ENCODE measurements at places on chromosomes 1 and 21. TPM values are rescaled to one million over a fixed set of nuclear protein-coding genes. Genes with fewer than 3 reads are reported as not detected.

Gene TNN
- total RNA-seq, result 0.08 TPM

Gene CFHR5
- total RNA-seq, result not detected

Gene F13B
- not detected for total RNA-seq

GRCh38 chr1:155192346-155193274, 15.1 kb downstream of the THBS3 start:
- no peak for DNase-seq

DNA sequence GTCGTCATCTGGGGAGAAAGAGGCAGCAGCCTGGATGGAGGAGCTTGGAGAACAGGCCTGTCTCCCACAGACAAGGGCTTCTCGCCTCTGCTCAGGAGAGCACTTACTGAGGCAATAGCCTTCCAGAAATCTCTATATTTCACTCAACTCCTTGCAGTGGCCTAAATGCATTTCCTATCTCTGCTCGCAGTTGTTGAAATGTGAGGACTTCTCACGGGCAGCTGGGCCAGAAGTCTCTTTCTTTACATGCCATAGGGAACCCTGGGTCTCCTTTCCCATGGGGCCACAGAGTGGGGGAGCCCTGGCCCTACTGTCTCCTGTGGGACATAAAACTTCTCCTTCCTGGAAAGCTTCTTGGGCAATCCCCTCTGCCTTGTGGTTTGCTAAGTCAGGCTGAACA, 43.5 kb upstream of the KIF21B start:
- no peak for DNase-seq

DNA sequence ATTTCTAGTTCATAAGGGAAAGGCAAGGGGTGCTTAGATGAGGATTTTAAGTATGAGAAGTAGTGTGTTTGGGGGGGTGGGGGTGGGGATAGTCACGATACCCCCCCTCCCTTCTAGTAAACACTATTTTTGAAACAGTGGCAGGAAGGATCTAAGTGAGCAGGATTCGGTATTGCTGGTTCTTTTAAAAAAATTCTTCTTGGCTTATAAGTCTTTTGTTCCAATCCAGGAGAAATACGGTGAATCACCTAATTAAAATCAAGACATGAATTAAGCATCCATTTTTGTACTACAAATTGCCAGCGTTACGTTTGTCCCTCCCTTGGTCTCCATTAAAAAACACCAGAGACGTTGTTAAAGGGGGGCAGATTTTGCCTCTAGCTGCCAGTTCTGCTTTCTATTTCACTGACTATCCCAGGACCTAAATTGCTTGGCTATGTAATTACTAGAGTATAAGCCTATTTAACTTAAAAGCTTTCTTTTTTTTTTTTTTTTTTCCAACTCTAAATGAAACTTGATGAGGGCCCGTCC, 911 bp downstream of the LMO4 start:
- no peak for DNase-seq

DNA sequence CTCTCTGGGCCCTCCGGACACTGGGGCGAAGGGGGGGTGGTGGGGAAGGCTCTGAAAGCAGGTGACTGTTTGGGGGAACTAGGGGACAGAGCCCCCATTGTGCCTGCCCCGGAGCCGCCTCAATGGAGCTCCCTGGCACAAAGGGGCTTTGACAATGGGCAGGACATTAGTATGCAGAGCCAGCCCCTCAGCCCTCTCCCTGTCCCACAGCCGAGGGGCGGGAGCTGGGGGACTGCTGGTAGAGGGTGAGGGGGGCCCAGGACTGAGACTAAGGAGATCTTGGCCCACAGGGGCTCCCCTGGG, 7.8 kb downstream of the KCNJ10 start:
- DNase-seq, result no peak

DNA sequence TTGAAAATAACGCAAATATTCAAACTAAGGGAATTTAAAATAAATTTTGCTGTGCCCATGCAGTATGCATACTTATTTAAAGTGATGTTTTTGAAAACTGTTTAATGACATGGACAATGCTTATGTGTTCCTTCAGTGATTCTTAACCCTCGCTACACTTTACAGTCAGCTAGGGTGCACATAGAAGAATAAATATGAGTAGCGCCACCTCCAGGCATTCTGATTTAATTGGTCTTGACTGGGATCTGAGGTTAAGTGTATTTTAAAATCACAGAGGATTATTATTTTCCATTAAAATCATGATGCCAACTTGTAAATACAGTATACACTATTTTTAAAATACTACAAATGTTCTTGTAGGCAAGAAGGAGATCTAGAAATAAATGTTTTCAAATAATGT, 373.5 kb upstream of the ADGRL4 start:
- DNase-seq, result no peak

DNA sequence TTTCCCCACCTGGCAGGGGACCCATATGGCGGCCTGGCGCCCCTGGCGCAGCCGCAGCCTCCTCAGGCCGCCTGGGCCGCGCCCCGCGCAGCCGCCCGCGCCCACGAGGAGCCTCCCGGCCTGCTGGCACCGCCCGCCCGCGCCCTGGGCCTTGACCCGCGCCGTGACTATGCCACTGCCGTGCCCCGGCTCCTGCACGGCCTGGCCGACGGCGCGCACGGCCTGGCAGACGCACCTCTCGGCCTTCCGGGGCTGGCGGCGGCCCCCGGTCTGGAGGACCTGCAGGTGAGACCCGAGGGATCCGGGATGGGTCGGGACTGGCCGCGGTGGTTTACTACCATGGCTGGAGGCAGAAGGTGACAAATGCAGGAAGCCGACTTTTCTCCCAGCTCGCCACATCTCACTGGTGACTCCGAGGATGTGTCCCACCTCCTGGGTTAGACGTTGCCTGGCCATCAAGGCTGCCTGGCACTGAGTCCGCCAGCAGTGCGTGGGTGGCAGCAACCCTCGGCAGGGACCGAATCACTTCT, 1.1 kb downstream of the TFAP2E start:
- no peak for DNase-seq

DNA sequence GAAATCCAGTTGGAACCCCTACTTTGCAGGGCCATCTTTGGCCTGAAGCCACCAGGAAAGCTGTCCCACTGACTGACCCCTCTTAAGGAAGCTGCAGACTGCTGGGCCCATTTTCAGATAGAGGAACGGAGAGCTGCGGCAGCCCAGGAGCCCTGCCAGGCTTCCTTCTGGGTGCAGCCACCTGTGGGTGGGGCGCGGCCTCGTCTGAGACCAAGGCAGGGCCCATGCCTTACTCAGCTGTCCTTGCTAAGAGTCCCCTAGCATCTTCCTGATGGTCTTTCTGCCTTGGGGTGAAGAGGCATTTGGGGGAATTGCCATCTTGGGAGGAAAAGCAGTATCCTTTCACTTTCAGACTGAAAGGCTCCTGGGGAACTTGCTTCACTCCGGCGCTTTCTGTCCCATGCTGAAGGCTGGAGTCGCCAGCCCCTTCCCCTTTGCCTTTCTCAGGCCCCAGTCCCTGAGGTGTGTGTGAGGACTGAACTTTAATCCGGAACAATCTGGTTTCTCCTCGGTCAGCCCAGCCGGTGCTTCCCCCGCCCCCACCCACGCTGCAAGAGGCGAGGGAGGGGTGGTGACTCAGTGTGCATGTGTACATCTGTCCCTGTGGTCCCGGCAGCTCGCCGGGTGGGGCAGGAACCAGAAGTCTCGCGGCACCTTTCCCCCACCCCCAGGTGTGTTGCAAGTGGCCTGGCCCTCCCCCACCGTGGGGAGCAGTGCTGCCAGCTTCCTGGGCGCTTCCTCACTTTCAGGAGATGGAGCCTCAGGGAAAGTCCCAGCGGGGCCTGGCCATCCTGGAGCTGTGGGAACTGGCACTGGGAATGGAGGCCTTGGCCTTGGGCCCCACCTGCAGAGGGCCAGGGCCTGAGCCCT, 5.1 kb downstream of the ZC3H12A start:
- no peak for DNase-seq

DNA sequence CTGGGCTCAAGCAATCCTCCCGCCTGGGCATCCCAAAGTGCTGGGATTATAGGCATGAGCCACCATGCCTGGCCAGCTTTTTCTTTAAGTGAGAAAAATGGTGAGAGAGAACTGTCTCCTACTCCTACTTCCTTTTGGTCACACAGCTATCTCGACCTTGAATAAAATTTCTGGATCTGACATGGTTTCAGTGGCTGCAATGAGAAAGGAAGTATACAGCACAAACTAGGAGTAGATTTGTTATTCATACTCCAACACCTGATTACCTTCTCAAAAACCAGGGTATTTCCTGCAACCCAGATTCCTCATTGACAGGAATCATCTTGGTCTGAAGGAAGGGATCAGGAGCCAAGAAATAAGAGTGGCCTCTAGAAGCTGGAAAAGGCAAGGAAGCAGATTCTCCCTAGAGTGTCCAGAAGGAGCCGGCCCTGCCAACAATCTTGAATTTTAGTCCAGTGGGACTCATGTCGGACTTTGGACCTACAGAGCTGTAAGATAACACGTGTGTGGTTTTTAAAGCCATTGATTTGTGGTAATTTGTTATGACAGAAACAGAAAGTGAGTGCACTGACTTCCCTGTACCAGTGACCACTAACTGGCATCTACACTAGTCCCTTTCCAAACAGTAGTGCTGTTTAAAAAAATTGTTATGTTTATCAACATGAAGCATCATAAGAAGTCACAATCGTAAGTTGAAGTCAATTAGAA, 516.6 kb downstream of the SMYD3 start:
- DNase-seq, result no peak

- no peak for DNase-seq
Observed at GRCh38 chr1:23592209-23592892, 33.0 kb upstream of the ID3 start.

- DNase-seq, result no peak
Observed at GRCh38 chr1:19424651-19425570, 60.4 kb downstream of the CAPZB start.

GRCh38 chr1:33096363-33097005, 15.5 kb downstream of the AZIN2 start:
- DNase-seq, result no peak

- DNase-seq, result no peak
Observed at GRCh38 chr1:205293350-205294074, 28.0 kb downstream of the NUAK2 start.

GRCh38 chr21:23955135-23955843, 1652.0 kb downstream of the MRPL39 start:
- no peak for DNase-seq

DNA sequence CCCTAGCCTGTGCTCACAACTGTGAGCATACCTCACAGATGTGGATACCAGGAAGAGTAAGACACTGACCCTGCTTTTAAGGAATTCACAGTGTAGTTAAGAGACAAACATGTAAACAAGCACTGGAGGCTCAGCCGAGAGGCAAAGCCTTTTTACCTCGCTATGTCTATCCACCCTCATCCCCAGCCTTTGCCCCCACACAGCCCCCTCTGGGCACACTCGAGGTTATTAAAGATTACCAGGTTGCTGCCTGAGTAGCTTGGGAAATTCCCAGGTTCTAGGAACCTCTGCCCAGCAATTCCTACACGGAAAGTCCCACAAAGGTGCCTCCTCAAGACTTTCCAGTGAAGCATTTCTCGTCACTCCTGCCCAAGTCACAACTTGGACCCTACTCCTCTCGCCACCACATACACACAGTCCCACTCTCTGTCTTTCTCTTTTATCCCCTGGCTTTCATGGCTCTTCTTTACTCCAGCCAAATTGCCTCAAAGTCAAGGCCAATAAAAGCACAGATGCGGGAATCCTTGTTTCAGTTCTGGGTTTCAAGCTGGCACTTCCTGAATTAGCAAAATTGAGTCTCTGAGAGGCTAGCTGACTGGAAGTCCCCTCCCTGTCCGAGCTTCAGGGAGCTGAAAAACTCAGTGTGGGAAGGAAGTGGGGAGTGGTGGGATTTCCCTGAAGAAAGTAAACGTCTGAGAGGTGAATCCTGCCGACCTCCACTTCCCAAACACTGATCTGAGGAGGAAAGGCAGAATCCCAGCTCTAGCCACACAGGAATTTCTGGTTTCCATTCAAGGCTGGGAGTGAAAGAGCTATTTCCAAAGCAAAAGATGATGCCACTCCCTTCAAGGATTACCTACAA, 7.6 kb downstream of the DENND2D start:
- DNase-seq, result no peak

GRCh38 chr1:17053086-17053684, 647 bp downstream of the SDHB start:
- DNase-seq, result no peak

GRCh38 chr1:234584926-234585325, 25.1 kb downstream of the IRF2BP2 start:
- peak; percentile 72 for DNase-seq

- no peak for DNase-seq
Observed at GRCh38 chr1:243942196-243943150, 92.4 kb upstream of the AKT3 start.

- DNase-seq, result no peak
Observed at GRCh38 chr1:39858315-39858714, 25.0 kb downstream of the TRIT1 start.

DNA sequence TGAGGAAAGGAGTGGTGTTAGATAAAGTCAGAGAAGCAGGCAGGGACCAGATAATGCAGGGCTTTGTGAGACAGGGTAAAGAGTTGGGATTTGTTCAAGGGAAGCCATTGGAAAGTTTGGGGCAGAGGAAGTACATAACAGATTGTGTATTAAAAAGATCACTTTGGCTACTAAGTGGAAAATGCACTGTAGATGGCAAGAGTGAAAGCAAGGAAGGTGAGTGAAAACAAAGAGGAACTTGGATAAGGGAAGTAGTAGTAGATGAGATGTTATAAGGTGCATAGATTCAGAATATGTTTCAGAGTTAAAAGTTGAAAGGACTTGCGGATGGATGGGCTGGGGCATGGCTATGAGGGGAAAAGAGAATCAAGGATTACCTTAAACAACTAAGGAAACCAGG, 17.4 kb downstream of the MRPL39 start:
- DNase-seq, result no peak

- DNase-seq, result no peak
Observed at GRCh38 chr1:245503548-245503947, 348.8 kb downstream of the KIF26B start.

DNA sequence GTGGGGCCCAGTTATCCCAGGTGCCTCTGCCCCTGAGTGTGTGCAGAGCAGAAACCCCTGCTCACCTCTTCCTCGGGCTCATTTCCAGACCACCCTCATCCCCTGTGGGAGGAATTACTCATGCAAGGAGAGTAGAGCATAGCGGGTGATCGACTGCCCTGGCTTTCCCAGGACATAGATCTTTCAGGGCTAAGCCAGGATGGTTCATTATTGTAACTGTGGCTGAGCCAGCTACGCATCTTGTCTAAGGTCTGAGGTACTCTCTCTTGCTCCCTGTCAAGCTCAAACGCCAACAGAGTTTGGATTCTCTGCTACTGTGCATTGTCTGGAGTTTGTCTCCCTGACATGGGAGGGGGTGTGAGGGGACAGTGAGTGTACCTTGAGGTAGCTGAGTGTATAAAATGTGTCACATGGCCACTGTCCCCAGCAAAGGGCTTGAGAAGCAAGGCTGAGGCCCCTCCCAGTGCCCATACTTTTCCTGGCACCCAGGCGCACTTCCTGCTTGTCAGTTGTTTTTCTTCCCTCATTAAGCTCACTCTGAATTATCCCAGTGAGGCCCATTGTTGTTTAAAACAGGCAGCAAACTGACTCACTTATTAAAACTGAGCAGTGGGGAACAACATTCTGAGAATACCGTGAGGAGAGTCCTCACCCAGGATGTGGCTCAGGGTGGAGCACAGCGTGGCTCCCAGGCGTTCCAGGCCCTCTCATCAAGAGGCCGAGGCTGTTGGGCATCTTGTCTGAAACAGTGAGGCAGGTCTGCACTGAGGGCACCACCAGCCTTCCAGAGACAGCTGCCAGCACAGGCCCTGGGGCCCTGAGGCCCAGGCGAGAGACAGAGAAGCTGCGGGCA, 92.9 kb downstream of the LAMC2 start:
- no peak for DNase-seq

Data from osteocyte (in vitro differentiated cells).